ENCODE measurements at places on chromosomes 13 and 19. TPM values are rescaled to one million over a fixed set of nuclear protein-coding genes. Genes with fewer than 3 reads are reported as not detected.

ZNF442 gene
- 0.84 TPM for total RNA-seq

IGFL2 gene
- total RNA-seq = not detected

FUT3 gene
- total RNA-seq = not detected

CEACAM16 gene
- not detected for total RNA-seq

RNF113B gene
- total RNA-seq = not detected

CYP4F2 gene
- not detected for total RNA-seq

TUBA3C gene
- not detected for total RNA-seq

PLEKHG2 gene
- 5.1 TPM for total RNA-seq

LRRC25 gene
- not detected for total RNA-seq

VSTM2B gene
- total RNA-seq = not detected

CYP4F8 gene
- 0.24 TPM for total RNA-seq

BEST2 gene
- not detected for total RNA-seq

PCDH17 gene
- not detected for total RNA-seq

STRN4 gene
- total RNA-seq = 102 TPM

LRRC63 gene
- total RNA-seq = not detected
